ENCODE measurements at places on chromosomes 16 and 17.
A peak's percentile ranks its signal among the peaks of the same experiment; 100 is the strongest.

- no peaks in the 10 kb centered on the region for H3K27me3 ChIP-seq
- no peak overlapping the region for H3K4me3 ChIP-seq
- no peak for DNase-seq
- no peaks in the 10 kb centered on the region for H3K4me1 ChIP-seq
- H3K27ac ChIP-seq, result no peak overlapping the region
- no peaks in the 10 kb centered on the region for H3K36me3 ChIP-seq
Observed at GRCh38 chr17:55249861-55250260, 14.9 kb upstream of the HLF start.

- no peaks in the 10 kb centered on the region for H3K27me3 ChIP-seq
- peak overlapping the region; percentile 73 for H3K27ac ChIP-seq
- H3K4me1 ChIP-seq, result peaks cover 13% of the 10 kb centered on the region
Observed at GRCh38 chr16:31063843-31064611, 10.0 kb downstream of the ZNF668 start.

DNA sequence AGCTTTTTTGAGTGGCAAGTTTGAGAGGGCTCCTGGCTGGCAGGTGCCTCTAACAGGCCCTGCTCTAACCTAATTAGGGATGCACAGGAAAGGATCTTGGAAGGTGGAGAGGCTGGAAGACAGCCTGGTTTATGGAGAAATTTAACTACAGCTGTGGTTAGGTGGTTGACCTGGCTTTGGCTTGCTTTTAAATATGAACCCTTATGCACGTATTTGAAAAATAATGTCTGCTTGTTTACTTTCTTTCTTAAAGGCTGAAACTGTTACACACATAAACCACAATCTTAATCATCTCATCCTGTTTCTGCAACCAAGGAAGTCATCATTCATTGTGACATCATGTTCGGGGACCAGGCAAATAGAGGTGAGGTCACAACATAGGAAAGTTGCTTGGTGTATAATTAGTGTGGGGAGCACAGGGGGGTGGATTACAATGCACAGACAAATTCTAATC lies 23.1 kb upstream of the DHRS13 start:
- DNase-seq, result no peak
- H3K27ac ChIP-seq, result peak overlapping the region; percentile 67
- H3K27me3 ChIP-seq, result no peaks in the 10 kb centered on the region
- H3K4me3 ChIP-seq, result no peak overlapping the region
- H3K4me1 ChIP-seq, result peaks cover 27% of the 10 kb centered on the region
- peaks cover 52% of the 10 kb centered on the region for H3K36me3 ChIP-seq

- no peaks in the 10 kb centered on the region for H3K36me3 ChIP-seq
- H3K4me3 ChIP-seq, result no peak overlapping the region
- DNase-seq, result no peak
- H3K27me3 ChIP-seq, result no peaks in the 10 kb centered on the region
Observed at GRCh38 chr17:9087921-9088320, 66.6 kb downstream of the NTN1 start.

DNA sequence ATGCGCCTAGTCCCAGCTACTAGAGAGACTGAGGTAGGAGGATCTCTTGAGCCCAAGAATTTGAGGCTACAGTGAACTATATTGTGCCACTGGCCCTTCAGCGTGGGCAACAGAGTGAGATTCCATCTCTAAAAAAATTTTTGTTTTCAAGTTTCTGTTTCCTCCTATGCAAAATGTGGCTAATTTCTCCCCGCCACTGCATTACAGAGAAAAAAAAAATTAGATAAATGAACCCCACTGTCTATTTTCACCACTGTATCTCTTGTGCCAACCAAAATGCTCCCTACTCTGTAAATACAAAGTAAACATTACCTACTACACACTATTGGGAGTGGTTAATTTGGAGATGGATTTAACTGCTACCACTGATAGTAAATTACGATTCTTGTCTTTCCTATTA lies 2.0 kb downstream of the MARF1 start:
- peaks cover 32% of the 10 kb centered on the region for H3K36me3 ChIP-seq
- no peaks in the 10 kb centered on the region for H3K27me3 ChIP-seq
- H3K27ac ChIP-seq, result peak overlapping the region; percentile 99
- H3K4me3 ChIP-seq, result no peak overlapping the region
- peaks cover 20% of the 10 kb centered on the region for H3K4me1 ChIP-seq
- DNase-seq, result no peak

GRCh38 chr16:8047736-8048135 lies 542.6 kb downstream of the TMEM114 start:
- H3K27me3 ChIP-seq, result no peaks in the 10 kb centered on the region
- H3K4me1 ChIP-seq, result no peaks in the 10 kb centered on the region
- H3K36me3 ChIP-seq, result no peaks in the 10 kb centered on the region
- DNase-seq, result no peak
- no peak overlapping the region for H3K4me3 ChIP-seq
- no peak overlapping the region for H3K27ac ChIP-seq

GRCh38 chr16:68283801-68284598 lies 19.7 kb downstream of the SLC7A6 start:
- peak overlapping the region; percentile 51 for H3K27ac ChIP-seq
- peaks cover 62% of the 10 kb centered on the region for H3K4me1 ChIP-seq
- H3K27me3 ChIP-seq, result no peaks in the 10 kb centered on the region

GRCh38 chr16:77913738-77914253 lies 108.6 kb upstream of the CLEC3A start:
- H3K36me3 ChIP-seq, result no peaks in the 10 kb centered on the region
- H3K4me3 ChIP-seq, result no peak overlapping the region
- no peak overlapping the region for H3K27ac ChIP-seq
- H3K4me1 ChIP-seq, result peaks cover 5% of the 10 kb centered on the region
- DNase-seq, result no peak

- H3K36me3 ChIP-seq, result no peaks in the 10 kb centered on the region
- no peak overlapping the region for H3K4me3 ChIP-seq
- H3K27me3 ChIP-seq, result no peaks in the 10 kb centered on the region
- no peak overlapping the region for H3K27ac ChIP-seq
- H3K4me1 ChIP-seq, result no peaks in the 10 kb centered on the region
Observed at GRCh38 chr17:69581061-69581961, 166.8 kb downstream of the MAP2K6 start.

DNA sequence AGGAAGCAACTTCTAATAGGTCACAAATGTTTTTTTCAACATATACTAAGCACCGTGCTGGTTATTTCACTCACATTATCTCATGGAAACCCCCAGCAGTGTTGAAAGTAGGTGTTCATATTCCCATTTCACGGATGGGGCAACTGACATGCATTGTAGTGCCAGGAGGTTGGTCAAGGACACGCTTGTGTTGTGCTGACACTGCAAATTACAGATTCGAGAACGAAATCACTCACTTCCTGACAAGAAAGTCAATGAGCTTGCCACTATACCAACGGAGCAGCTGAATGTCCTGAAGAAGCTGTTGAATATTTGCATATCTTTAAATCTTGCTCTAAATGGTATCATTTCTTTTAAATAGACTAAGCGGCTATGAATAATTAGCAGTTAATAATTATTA lies 378.0 kb upstream of the C16orf82 start:
- DNase-seq, result no peak
- H3K4me1 ChIP-seq, result no peaks in the 10 kb centered on the region
- no peak overlapping the region for H3K4me3 ChIP-seq
- H3K36me3 ChIP-seq, result no peaks in the 10 kb centered on the region
- H3K27ac ChIP-seq, result no peak overlapping the region

Data from upper lobe of right lung (tissue), 1 donor.